ENCODE measurements at places on chromosomes 2 and 18.
A peak's percentile ranks its signal among the peaks of the same experiment; 100 is the strongest.

- DNase-seq, result peak; percentile 54
Measured at GRCh38 chr2:18829251-18829902, 240.0 kb upstream of the NT5C1B start.

GRCh38 chr18:51021226-51021965 lies 8.6 kb upstream of the SMAD4 start:
- no peak for DNase-seq

DNA sequence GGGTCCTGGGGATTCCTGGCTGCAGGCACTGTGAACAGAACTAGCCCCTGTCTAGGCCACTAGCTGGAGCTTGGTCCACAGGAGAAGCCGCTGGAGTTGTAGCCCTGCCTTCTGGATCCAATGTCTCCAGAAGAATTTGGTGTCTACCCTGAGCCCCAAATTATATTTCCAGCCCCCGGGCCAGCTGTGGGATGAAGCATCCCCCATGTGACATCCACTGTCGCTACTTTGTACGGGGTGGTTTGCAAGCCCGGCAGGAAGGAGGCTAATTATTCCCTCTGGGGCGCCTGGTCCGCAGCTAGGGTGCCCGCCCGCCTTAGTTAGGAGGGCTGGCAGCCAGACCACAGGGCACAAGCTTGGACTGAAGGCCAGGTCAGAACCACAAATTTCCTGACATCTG lies 106.5 kb downstream of the SMAD7 start:
- no peak for DNase-seq

DNA sequence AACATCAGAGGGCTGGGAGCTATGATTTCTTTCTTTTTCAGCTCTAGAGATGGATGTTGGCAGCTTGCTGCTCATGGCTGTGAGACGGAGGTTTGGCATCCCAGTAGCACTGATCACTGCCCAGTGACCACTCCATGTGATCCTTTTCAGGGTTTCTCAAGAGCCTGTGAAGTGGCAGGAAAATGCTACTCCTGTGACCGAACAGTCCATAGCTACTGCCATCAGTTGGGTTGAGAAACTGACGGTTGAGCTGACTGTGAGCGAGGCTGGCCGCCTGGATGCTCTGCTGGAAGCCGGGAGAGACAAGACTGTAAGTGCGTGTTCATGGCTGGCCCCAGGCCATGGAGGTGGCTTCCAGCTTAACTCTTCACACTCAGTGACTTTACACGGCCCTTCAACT lies 34.2 kb downstream of the VWA3B start:
- peak; percentile 41 for DNase-seq

GRCh38 chr2:197813093-197813787 lies 8.8 kb downstream of the PLCL1 start:
- peak; percentile 32 for DNase-seq

- no peak for DNase-seq
Measured at GRCh38 chr2:116879650-116880160, 934.8 kb upstream of the DDX18 start.

DNA sequence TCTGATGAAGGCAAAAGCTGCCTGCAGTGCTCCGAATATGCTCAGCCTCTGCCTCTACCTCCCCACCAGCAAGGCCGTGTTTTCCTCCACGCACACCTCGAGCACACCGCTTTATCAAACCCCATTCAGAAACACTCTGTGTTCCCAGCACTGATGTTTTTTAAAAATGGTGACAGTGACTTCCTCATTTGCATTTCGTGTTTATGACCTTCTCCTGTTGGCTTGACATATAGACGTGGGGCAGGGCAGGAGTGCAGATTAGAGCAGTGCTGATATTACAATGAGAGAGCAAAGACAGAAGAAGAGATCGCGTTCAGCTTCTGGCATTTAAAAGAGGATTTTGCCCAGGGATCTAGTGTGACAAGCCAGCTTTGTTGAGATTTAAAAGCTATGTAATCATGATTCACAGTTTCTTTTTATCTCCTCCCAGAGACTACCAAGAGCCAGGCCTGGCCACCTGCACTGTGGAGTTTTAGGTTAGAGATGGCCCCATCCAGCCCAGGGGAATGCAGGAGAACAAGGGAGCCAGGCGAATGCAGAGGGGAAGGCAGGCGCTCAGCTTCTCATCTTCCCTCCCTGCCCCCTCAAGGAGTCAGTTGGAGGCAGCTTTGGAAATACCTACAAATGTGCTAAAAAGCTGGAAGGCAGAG lies 61.5 kb upstream of the NEDD4L start:
- DNase-seq, result no peak

Data from astrocyte of the hippocampus (primary cell).